ENCODE measurements at places on chromosomes 4 and X.

GRCh38 chr4:162164906-162165510, 1.2 kb upstream of the FSTL5 start:
- peak; percentile 45 for DNase-seq

DNA sequence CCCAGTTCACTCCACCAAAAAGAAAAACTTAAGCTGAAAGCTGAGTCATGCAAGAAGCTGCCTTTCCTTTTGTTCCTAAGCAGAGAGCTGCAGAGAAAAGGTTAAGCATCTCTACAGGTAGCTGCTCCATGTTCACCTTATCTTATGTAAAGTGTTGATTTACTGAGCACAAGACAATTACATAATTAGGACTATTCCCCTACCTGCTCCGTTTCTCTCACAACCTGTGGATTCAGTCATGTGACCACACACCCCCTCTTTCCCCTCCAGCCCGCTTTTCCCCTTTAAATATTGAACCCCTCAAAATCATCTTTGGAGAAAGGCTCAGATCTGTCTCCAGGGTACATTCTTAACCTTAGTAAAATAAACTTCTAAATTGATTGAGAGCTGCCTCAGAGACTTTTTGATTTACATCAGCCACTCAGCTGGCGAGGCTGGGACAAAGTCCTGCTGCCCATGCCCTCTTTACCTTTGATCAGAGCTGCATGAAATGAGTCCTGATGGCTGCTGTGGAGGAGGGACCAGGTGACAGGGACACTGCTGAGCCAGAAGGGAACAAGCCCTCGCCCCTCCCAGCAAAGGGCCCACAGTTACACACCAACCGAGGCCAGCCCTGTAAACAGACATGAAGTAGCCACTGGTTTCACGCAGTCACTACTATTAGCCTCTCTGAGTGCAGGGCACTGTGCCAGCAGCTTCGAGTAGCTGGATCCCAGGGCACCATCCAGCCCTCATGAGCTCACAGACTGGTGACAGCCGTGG, 53.9 kb upstream of the C4orf50 start:
- peak; percentile 45 for DNase-seq

- peak; percentile 71 for DNase-seq
Measured at GRCh38 chr4:152534541-152535359, 1.1 kb downstream of the FBXW7 start.

DNA sequence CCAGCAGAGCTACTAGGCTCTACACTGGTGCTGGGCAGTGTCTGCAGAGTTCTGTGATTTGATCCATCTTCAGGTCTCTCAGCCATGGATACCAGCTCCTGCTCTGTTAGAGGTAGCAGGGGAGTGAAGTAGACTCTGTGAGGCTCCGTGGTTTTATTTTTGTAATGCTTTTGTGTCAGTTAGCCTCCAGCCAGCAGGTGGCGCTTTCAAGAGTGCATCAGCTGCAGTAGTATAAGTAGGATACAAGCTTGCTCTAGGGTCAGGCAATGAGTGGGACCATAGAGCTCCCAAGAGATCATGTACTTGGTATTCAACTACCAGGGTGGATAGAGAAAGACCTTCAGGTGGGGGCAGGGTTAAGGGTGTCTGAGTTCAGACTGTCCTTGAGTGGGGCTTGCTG, 362.5 kb upstream of the TRAM1L1 start:
- no peak for DNase-seq

DNA sequence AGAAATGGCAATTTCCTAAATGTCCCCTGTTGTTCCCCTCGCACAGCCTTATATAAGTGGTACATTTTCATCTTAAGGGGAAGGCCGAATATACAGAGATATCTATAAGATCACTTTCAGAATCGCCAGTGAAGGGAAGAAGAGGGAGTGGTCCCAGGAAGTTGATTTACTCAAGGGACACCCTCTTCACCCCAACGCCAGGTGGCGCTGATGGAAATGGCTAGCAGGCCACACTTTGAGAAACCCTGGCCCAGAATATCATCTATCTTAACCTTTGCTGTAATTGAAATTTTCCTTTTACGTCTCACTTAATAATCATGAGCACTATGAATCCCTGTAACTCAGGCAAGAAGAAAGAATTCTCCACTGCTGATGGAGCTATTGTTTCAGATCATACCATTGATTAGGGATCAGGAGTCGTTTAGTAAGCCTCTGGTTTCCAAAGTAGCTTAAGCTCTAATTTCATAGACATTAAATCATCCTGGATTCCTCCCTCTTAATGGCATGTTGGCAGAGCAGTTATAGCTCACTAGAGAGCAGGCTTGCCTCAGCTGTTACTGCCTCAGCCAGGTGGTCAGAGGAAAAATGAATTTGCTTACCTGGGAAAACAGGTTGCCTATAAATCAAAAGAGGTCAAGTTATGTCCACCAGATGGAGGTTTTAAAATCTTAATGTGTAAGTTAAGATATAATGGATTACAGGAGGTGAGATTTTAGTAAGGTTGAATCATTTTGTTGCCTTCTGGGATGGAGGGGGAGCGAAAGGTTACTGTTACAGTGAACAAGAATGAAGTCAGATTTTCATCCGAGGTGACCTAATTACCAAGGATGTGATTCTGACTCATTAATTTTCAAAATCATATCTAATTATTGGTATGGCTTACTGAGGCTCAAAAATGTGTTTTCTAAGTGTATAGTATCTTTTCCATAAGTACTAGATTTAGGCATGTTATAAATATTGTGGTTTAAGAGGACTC, 941.2 kb upstream of the TENM3 start:
- no peak for DNase-seq

DNA sequence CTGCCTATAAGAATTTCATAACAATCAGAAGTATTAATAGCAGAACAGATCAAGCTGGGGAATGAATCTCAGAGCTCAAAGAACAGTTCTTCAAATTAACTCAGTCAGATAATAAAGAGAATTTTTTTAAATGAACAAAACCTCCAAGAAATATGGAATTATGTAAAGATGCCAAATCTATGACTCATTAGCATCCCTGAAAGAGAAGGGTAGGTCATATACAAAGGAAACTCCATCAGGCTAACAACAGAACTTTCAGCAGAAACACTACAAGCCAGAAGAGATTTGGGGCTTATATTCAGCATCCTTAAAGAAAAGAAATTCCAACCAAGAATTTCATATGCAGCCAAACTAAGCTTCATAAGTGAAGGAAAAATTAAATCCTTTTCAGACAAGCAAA, 28.6 kb downstream of the CBR4 start:
- DNase-seq: no peak

DNA sequence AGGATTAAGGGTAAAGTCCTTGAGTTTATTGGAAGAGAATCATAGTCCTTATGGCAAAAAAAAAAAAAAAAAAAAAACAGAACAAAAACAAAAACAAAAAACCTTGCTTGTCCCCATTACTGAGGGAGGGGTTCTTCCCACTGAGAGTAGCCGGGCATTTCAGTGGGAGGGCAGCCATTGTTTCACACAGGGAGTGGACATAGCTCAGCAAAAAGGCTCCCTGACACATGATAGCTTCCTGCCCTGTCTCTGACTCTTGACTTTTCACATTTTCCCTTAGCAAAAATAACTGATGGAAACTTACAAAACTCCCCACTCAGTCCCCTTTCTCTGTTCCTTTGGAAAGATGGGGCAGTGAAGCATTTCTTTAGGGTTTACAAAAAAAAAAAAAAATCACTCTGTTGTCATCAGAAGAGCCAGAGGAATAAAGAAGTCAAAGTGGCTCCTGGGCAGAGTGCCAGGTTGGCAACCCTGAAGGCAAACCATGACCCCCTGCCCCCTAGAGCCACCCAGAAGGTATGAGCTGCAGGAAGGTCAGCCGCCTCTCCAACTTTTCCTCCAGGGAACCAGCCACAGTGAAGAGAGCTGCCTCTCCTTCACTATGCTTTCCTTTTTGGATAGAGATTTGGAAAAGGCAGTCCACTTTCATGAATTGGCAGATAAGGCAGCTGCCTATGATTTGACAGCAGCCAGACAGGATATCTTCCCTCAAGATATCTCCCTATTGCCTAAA, 170.6 kb downstream of the KDR start:
- no peak for DNase-seq

- peak; percentile 31 for DNase-seq
Measured at GRCh38 chr4:184643731-184644130, 5.5 kb downstream of the CASP3 start.

- DNase-seq: no peak
Measured at GRCh38 chr4:43337707-43338106, 445.2 kb downstream of the GRXCR1 start.

DNA sequence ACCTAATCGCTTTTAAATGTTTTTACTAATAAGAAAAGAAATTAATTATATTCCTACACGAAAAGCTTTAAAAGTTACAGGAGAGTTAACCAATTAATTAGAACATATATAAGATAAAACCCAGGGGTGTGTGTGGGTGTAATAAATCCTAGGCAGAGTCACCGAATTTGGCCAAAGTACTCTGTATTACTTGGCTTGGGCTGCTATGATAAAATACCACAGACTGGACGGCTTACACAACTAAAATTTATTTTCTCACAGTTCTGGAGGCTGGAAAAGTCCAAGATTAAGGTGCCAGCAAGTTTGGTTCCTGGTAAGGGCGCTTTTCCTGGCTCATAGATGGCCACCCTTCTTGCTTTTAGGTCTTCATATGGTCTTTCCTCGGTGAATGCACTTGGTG, 10.4 kb downstream of the AWAT1 start:
- DNase-seq: no peak

DNA sequence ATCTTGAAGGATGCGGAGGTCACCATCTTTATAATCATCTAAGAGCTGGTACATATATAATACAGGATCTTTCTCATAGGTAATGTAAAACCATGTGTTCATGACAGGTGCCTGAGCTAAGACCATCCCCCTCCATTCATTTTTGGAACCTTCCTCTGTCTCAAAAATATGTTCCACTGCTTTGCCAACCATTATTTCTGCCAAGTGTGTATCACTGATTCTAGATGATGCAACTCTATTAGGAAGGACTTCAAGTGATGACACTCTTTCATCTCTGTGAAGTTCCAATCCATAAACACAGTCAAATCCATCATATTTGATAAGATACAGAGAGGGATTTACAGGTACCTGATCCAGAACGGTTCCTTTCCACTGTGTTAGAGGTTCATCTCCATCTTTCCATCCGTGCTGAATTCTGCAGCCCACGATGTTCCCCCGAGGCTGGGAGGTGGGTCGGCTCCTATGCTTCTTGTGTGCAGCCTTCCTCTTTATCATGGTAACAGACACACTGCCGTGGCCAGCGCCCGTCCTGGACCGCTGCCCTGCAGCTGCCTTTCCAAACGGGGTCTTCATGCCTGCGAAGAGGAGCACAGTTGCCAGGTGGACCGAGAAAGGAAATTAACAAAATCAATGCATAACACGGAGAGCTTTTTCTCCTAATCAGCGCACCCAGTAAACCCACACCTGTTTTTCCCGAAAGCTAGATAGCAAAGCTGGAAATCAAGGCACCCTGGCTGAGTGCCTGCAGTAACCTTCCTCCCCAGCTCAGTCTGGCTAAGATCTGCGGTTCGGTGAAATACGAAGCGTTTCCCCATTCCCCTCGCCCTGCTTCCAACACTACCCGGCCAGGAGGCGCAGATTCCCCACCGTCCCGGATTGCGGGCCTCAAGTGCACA, 718 bp downstream of the SPIN3 start:
- DNase-seq: no peak

- no peak for DNase-seq
Measured at GRCh38 chr4:71402616-71403015, 63.8 kb downstream of the SLC4A4 start.

DNA sequence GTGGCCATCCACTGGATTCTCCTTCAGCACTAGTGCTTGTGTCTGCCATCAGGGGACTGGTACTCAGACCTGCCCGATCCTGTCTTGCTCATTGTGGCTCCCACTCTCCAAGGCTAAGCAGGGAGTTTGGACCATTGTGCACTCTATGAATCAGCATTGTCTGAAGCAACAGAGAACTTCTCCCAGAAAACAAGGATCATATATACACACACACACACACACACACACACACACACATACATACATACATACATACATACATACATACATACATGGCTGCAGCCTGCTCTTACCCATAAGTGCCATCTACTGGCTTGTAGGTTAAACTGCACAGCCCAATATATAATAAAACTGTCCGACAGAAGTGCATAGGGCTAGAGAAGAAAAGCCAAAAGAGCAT, 345.3 kb upstream of the LCORL start:
- peak; percentile 63 for DNase-seq

DNA sequence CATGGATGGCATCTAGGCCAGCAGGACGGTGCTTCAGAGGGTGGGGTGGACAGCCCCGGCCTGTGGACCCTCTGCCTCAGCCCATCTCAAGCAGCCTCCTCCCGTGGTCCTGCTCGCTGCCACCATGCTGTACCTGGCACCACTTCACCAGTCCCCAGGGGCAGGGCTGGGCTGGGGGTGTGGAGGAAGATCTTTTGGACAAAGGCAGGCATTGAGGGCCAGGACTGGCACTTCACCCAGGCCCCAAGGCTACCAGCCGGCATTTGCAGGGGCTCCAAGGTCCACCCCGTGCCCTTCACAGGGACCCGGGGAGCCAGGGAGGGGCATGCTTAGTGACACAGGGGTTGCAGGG, 713 bp downstream of the PLXNB3 start:
- DNase-seq: no peak

DNA sequence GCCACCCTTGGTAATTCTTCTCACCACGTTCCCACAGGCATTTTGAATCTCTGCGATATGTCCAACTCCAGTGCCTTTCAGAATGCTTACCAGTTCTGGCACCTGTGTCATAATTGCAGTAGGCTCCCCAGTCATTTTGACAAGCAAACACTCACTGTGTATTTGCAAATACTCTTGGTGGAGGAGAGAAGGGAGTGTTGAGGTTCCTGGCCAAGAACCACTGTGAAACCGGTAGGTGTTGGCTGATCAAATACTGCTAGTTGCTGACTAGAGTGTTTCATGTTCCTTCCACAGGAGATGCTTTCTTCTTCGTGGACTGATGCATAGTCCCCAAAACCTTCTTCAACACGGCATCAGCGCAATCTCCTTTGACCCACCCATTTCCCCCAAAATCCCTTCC, 16.0 kb upstream of the NLGN4X start:
- no peak for DNase-seq

DNA sequence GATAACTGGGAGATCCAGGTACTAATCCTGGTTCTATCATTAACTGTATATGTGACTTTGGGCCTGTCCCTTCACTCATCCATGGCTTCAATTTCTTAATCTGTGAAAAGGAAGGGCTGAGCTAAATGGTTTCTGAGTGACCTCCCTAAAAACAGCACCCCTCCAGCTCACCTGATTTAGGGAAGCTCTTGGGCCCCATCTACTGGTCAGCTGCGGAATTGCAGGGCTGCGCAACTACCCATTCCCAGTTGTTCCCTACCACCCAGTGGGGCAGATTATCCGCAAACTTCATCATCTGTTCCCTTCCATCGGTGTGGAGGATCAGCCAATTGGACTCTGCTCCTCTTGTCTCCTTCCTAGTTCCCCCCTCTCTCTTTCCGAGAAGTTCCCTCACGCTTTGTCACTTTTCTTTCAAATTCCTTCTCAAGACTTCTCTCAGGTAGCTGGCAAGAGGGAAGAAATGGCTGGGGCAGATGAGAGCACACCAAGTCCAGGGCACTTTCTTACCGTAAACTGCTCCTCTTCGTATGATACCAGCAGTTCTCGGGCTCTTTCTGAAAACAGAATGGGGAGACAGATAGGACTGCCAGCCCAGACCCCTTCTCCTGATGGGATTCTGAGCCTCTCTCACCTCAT, 5.8 kb downstream of the LAS1L start:
- peak; percentile 68 for DNase-seq

GRCh38 chr4:174397366-174398155, 113.8 kb downstream of the CEP44 start:
- no peak for DNase-seq

GRCh38 chr4:112938461-112939058, 110.9 kb upstream of the ANK2 start:
- DNase-seq: peak; percentile 83
